ENCODE measurements at places on chromosomes 16 and 17.

DNA sequence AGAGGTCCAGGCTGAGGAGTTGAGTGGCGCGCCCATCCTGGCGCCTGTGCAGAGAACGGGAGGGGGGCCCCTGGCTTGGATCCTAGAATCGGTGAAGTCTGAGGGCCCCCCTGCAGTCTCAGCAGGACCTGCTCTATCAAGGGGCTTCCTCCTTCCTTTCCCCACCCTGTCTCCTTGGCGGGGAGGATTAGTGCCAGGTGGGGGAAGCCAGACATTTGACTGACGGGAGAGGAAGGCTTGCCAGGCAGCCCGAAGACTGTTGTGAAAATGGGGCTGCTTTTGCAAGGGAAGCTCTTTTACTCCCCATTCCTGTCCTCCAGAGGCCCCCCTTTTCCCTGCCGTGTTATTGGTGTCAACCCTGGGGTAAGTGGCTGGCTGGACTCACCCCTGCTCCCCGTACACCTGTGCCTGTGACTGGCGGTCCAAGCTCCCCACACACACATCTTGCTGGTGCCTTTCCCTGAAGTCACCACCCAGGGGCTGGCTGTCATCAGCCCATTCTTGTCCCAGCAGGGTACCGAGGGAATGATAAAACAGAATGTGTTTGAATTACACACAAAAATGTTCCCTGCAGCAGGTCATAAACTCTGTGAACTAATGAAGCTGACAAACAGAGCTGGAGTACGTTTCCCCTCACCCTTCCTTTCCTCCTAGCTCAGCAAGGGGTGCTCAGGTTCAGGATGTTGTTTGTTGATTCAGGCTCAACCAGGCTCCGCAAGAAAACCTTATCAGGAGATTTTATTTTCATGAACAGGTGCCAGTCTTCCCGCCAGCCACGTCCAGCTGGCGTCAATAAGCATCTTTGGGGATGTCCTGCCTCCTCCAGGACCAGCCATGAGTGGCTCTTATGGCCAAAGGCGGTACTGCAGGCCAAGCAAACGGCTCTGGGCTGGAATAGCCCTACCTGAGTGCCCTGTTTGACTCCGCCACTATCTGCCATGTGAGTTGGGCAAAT is 4.4 kb upstream of the ARMC7 start:
- no peak for DNase-seq

- no peak for DNase-seq
These were observed 2.0 kb downstream of the TP53I13 start for GRCh38 chr17:29570521-29570920.

GRCh38 chr17:80248894-80249710 is 11.6 kb upstream of the RNF213 start:
- no peak for DNase-seq

DNA sequence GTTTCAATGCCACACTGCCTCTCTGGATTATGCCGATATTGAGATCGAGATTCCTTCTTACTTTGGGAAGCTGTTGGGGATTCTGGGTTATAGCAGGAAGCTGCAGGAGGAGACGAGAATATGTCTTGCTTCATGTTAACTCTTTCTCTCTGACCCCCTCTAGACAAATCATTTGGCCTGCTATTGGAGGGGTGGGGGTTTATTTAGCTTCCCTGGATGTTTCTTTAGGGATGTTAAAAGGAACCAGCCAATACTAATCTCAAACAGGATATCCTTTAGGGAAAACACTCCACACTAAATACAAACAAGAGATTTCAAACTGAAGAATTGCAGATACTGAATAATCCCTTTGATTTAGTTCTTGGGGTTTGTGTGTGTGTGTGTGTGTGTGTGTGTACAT is 102.6 kb downstream of the TMEM100 start:
- no peak for DNase-seq

DNA sequence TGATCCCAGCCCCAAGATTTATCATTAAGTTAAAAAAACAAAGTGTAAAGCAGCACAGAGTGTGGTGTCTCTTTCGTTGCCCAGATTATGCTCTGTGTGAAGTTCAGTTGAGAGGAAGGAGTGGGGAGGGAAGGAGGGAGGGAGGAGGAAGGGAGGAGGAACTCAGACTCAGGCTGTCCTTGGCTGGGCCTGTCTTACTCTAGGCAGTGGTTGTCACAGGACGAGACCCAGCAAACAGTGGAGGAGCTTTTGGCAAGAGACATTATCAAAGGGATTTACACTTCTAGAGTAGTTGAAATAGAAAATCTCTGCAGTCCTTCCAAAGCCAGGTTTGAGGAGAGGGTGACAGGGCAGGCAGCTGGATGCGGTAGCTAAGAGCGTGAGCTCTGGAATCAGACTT is 27.8 kb downstream of the KNOP1 start:
- DNase-seq: no peak

GRCh38 chr17:46732160-46732559 is 86.3 kb downstream of the WNT3 start:
- no peak for DNase-seq

GRCh38 chr17:49353607-49354006 is 8.4 kb downstream of the ZNF652 start:
- DNase-seq: no peak

DNA sequence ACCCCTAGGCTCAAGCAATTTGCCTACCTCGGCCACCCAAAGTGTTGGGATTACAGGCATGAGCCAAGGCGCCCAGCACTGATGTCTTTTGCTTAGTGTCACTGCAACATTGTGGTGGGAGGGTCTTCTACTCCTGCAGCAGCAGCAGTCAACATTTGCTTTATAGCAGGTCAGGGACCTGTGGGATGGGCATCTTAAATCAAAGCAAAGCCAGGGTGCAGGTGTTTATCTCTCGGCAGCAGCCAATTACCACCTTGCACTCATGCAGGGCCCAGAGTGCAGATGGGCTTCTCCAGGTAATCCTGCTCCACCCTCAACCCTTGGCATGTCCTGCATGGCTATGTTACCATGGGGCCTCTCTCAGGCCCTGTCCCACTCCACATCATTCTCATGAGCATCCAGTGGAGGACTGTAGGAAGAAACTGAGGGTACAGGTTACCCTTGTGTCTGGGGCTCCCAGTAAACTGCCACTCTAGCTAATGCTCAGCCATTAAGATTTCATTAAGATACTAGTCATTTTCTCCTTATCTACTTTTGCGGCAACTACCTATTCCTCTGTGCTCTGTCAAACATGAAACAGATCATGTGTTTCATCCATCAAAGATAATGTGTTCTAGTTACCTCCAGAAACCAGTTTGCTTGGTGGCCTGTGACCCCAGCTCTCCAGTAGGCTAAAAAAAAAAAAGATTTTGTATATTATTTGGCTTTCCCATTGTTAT is 16.8 kb downstream of the ADGRG5 start:
- no peak for DNase-seq

DNA sequence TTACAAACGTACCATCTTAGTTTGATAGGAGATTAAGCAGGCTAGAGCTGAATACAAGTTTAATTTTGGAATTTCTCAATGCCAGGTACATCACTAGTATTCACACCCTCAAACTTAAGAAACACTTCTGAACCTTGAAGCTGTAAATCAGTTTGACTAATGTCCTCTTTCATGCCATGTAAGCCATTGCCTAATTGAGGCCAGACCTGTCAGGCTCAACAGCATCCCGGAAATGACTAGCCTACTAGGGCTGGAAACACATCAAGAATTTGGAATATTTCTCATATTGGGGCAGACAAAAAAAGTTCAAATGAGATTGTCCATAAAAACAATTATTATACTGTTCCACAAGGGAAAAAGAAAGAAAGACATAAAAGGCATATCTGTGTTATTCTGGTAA is 1.7 kb downstream of the USP32 start:
- DNase-seq: no peak

Measured in uterus (tissue), 4 donors.